ENCODE measurements at places on chromosomes 13 and 19. TPM values are rescaled to one million over a fixed set of nuclear protein-coding genes. Genes with fewer than 3 reads are reported as not detected.

Gene CGB1
- polyA plus RNA-seq: not detected

DNA sequence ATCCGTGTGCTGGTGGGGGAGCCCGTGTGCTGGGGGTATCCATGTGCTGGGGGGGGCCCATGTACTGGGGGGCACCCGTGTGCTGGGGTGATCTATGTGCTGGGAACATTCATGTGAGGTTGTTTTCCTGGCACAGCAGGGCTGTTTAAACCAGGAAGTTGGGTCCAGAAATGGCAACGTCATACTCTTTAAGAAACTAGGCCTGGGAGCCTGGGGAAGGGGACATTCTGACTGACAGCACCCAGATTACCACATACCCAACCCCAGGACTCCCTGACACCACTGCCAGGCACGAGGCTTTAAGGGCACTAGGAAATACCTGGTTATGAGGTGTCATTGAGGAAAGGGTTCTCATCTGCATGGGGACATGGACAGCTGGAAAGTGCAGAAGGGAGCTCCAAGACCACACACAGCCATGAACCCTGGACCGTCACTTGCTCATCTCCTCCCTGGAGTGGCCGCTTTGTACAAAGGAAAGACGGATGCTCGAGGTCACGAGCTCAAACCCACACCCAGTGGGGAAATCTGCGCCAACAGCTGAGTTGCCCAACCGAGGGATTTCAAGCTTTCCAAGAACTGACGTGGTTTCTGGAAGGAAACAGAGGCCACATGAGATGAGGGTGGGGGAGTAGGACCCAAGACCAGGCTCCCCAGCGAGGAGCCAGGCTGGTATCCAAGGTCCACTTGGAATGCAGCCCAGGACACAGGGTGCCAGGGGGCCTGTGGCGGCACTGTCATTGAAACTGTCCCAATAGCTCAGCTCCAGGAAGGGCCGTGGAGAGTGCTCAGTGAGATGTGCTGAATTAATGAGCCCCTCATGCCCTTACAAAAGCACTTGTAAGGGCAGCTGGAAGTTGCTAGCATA lies 40.9 kb downstream of the RAB20 start:
- no peak for DNase-seq

Gene RNF17
- polyA plus RNA-seq: not detected

GRCh38 chr19:6945733-6946132 lies 58.4 kb downstream of the ADGRE1 start:
- no peak for DNase-seq

GRCh38 chr13:114096031-114096485 lies 36.4 kb downstream of the RASA3 start:
- DNase-seq: no peak

DNA sequence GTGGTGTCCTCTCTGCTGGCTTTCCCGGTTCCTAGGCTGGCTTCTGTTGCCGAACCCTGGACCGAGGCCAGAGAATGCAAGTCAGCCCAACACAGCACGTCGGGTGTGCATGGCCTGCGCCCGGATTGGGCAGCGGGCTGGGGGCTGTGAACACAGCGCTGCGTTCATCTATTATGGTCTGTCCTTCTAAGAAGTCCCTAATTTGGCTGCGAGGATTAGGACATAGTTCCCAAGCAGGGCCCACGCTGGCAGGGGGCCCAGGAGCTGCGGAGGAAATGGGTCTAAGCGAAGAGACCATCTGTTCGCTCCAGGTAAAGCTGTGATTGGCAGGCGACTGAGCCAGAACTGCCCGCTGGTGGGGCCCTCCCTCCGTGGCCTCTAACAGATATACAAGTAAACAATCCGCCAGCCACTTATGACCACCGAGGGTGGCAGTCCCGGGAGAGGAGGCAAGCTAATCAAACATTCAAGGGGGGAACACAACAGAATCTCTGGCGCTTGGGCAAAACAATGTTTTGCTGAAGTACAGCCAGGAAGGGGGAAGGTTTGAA lies 6.0 kb downstream of the SYCE2 start:
- peak; percentile 88 for DNase-seq

DNA sequence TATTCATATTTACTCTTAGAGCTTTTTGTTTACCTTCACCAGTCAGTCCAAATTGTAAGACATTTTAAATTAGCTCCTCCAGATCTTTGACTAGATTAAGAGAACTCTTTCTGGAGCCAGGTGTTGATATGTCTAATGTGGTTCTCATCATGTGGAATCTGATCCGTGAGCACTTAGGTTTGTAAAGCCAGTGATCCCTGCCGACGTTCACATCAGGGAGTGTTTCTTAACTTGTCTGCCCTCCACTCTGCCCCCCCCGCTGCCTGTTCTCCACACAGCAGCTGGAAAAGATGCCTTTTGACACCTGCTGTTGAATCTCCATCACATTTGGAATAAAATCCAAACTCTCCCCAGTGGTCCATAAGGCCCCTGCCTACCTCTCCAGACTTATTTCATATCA lies 17.7 kb downstream of the METTL21C start:
- DNase-seq: peak; percentile 74

DNA sequence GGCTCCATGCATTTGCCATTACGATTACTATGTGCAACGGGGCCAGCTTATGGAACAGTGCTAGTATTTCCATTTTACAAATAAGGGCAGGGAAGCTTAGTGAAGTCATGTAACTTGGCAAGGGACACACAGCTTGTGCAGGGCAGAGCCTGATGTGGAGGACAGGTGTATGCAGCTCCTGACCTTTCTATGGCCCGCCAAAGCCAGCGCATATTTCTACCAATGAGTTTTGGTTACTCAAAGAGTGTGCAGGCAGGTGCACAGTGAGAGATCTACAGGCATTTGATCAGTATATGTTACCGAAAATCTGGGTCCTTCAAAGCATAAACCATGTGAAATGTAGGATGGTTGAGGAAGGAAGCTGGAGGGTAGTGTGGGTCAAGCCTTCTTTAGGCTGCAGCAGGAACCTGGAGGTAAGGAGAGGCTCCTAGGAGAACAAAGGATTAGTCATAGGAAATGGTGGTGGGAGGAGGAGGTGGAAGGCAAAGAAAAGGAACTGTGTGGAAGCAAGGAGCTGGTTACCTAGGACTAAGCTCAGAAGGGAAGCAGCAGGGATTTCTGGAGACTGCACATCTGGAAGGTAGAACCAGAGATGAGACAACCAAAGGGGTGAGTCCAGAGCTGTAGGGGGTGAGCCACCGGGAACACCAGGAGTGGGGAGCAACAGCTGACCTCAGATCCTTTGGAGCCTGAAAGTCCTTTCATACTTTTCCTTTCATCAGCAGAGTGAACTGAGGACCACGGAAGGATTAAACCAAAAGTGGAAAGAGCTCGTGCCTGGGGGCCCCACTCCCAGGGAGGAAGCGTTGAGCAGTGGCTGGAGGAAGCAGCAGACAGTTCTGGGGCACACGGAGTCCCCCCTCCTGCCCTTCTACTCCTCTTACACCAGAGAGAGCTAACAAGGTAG lies 4.2 kb upstream of the PDX1 start:
- DNase-seq: no peak

DNA sequence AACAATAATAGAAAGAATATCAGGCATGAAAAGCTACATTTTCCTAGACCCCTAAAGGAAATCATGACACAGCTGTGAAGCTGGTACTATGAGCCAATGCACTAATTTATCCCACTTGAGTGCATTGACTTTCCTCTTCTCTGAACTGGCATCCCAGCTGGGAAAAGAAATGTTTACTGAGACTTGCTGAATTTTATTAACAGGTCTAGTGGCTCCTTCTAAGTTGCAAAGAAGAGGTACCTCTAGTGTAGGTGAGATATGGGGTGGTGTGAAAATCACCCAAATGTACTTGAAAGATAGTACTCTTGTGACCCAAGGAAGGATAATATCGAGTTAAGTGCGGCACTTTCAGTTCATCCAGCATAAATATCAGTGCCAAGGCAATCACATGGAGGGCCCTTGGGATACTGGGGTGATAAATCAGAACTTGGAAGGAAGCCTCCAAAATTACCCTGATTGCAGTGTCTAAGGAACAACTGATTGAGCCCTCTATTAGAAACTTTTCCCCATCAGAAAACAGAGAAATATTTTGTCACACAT lies 369.2 kb downstream of the PCDH9 start:
- no peak for DNase-seq

DNA sequence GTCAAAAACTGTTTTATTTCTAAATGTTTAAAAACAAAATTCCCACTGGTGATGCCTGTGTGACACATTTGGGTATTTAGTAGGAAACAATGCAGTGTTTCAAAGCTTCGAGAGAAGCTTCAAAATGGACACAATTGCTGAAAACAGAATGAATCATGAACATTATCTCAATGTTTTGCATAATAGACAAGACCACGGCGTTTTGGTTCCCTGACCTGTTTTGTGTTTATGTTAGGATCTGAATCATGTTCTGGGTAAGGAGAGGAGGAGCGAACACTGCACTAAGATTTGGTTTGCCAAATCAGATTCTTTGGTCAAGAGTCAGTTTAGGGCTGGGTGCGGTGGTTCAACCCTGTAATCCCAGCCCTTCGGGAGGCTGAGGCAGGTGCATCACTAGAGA lies 42.2 kb downstream of the IFT88 start:
- no peak for DNase-seq

Gene PLIN4
- polyA plus RNA-seq: 1.6 TPM

- DNase-seq: no peak
Observed at GRCh38 chr13:92657565-92657964, 569.0 kb upstream of the GPC6 start.

DNA sequence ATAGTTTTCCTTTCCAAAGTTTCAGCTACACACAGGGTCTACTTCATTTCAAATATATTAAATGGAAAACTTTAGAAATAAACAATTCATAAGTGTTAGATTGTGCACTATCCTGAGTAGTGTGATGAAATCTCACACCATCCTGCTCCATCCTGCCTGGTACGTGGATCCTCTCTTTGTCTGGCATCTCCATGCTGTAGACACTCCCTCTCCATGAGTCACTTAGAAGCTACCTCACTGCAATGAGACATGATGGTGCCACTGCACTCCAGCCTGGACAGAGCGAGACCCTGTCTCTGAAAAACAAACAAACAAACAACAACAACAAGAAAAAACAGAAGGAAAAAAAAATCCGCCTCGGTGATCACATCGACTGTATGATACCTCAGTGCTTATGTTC lies 191.8 kb downstream of the PCCA start:
- DNase-seq: no peak

DNA sequence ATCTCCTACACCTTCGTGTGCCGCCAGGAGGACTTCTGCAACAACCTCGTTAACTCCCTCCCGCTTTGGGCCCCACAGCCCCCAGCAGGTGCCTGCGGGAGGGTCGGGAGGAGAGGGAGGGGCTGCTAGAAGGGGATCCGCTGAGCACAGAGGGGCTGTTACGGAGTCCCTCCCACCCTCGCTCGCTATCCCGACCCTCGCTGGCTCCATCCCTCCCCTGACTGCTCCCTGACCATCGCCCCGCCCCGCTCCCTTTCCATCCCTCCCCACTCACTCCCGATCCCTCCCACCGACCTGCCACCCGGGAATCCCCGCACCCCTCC lies 780 bp downstream of the CD177 start:
- DNase-seq: peak; percentile 32

- DNase-seq: no peak
Observed at GRCh38 chr13:99131410-99131809, 69.2 kb upstream of the UBAC2 start.

Gene IGFL1
- not detected for polyA plus RNA-seq

Gene HPN
- polyA plus RNA-seq: 331 TPM

DNA sequence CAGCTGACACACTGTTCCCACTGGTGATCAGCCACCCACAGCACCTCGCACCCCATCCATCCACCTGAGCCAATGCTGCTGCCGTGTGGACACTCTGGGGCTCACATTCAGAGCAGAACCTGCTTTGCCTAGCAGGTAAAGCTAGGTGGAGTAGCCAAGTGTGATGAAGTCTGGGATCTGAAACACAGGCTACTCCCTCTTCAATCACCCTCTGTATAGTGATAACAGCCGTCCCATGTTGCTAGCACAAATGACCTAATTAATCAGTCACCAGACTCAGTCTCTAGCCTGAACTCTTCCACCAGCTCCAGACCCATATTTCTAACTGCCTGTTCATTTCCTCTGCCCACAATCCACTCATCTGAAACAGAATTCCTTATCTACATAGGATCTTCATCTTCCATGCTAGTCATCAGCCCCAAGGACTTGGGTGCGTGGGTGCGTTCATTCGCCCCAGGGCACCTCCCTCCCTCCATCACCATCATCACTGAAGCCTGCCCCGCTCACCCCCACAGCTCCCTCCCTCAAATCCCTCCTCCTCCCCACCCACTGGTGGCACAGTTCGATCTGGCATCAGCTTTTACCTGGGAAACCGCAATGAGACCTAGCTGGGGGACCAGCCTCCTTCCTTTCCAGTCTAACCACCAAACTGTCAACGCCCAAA lies 19.8 kb downstream of the STK24 start:
- no peak for DNase-seq

Gene ZNF304
- 3.3 TPM for polyA plus RNA-seq

DNA sequence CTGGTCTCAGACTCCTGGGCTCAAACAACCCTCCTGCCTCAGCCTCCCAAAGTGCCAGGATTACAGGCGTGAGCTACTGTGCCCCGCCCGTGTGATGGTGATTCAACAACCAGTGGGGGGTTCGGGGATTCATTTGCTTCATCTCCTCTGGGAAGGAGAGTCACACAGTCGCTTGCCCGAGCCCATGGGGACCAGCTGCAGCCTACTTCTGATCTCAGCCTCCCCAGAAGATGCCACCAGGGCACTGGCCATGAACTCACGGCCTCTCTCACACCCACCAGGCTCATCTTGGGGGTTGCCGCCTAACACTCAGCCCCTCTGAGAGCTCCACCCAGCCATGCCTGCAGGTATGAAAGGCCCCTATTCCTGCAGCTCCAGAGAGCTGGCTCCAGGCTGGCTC lies 6.8 kb downstream of the TOMM40 start:
- DNase-seq: no peak

Gene GNA15
- polyA plus RNA-seq: 1.7 TPM

Gene STXBP2
- 74.8 TPM for polyA plus RNA-seq

- peak; percentile 72 for DNase-seq
Observed at GRCh38 chr19:38975861-38976271, 324 bp upstream of the FBXO17 start.

DNA sequence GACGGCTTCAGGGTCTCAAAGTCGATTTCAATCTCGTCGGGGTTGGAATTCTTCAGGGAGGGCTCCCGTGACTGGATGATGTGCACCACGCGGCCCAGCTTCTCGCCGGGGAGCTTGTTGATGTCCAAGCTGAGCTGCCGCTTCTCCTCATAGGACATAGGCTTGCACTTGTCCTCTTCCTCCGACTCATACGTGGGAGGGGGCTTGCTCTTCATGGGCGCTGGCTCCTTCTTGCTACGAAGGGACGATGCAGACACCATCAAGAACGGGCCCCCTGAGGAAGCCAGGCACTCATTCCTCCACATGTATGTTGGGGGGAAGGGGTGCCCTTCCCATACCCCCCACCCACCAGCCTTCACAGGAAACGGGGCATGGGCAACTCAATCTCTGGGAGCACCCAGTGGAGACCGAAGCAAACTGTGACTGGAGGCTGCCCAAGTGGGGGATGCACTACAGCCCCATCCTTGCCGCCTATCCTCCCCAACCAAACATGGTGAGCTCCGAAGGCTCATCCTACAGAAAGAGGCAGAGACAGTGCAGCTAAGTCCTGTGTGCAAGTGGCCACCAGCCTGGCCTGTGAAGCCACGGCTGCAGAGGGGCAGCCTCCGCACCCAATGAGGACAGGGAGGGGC lies 23.2 kb upstream of the EPHX3 start:
- DNase-seq: no peak

Data from kidney (tissue), 22 donors.